ENCODE measurements at places on chromosomes 11 and 22. TPM values are rescaled to one million over a fixed set of nuclear protein-coding genes. Genes with fewer than 3 reads are reported as not detected.

- no peak for DNase-seq
Observed at GRCh38 chr11:128962896-128963295, 20.2 kb upstream of the TP53AIP1 start.

GRCh38 chr11:13355191-13355590 lies 77.6 kb downstream of the BMAL1 start:
- no peak for DNase-seq

The EHF gene
- total RNA-seq = not detected

GRCh38 chr11:6505577-6506240 lies 8.6 kb downstream of the DNHD1 start:
- no peak for DNase-seq

The HORMAD2 gene
- total RNA-seq = not detected

GRCh38 chr11:132564091-132564885 lies 968.0 kb downstream of the OPCML start:
- DNase-seq = no peak

The CTSW gene
- 41.5 TPM for total RNA-seq

The GRAMD1B gene
- total RNA-seq = 20.6 TPM

DNA sequence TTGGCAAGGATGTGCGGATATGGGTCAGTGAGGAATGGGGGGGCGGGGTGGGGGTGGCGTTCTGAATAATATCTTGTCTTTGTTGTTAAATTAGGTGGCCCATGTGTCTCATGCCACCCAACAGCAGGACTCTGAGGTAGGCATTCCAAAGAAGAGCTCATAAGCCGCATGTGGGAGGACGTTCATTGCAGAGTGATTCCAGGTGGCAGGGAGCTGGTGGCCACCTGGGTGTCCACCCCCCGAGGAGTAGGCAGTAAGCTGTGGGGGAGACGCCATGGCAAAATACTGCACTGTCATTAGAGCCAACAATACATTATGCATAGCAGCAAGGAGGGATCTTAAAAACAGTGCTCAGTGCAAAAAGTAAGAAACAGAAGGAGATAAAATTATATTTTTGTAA lies 14.3 kb upstream of the CAPN5 start:
- no peak for DNase-seq

DNA sequence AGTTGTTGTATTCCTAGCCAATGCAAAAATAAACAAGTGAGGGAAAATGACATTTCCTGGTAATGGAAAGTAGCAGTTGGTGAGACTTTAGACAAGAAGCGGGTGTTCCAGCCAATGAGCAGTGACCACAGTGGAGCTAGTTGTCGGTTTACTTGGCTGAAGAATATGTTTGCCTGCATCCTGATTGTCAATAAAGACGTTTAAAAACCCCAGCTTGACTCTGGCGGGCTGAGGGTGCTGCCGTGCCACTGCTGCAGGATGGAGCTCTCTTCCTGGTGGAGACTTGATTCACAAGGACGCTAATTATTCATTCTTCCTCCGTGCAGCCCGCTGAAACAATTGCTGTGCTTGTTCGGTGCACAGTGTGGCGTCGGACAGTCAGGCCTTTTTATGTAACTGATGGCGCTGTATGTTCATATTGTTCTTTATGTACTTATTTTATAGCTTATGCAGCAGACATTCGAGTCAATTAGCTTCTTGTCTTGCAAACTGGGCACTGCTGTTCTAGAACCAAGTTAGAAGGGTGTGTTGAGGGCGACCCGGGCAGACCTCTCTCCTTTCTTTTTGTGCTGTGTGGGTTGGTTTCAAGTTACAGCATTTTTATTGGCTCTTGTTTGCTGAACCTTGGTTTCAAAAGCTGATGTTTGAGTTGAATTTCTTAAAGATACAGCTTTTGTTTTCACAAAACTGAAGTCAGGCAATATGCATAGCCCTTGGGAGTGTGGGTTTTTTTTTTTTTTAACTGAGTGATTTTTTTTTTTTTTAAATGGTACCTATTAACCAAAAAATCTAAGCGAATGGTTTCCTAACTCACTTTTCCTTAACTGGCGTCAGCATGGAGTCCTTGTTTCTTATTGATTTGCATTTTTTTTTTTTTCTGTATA lies 153.9 kb downstream of the TEAD1 start:
- no peak for DNase-seq

DNA sequence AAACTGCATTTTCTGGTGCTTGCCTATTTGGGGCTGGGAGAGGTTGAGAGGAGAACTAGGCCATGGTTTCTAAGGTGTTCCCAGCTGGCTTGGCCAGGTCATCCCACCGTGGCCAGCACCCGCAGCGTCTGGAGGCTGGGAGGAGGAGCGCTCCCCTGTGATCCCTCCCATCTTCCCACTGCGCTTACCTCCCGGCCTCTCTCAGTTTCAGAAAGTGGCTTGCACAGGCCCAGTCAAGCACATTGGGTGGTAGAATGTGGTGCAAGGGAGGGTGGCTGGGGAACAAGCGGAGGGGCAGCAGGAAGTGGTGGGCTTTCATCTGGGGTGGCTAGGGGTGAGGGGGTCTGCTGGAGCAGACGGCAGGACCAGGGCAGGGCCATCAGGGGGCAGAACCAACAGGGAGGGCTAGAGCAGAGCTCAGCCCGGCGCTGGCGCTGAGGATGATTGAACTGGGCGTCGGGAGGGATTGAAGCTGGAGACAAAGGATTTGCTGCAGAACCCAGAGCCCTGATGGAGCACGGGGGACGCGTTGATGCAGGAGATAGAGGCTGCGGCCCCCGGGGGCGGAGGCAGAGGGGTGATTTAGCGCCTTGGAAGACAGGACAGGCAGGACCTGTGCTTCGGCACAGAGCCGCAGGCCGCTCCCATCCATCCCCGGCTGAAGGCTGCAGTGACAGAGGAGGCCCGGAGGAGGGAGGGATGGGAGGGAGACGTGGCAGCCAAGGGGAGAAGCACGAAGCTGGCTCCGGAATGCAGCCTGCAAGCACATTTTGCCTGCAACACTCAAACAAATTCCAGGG lies 76.0 kb downstream of the TRIM29 start:
- DNase-seq = no peak

- peak; percentile 20 for DNase-seq
Observed at GRCh38 chr11:75689863-75690609, 21.2 kb upstream of the MAP6 start.

The TBX10 gene
- not detected for total RNA-seq

DNA sequence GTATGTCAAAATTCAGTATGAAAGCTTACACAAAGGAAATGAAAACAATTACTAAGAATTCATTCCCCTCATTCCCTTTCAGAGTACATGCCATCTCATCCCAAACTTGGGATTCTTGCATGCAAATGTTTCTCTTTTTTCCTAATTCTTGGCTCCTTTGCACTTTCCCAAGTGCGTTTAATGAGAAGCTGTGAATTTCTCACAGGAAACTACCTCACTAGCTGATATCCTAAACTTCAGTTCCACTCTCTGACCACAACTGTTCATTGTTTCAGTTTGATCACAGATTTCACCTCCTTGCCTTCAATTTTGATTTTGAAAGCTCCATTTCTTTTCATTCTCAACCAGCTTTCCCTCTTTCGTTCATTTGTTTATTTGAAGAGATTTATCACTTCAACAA lies 5.9 kb upstream of the ARL14EP start:
- no peak for DNase-seq

DNA sequence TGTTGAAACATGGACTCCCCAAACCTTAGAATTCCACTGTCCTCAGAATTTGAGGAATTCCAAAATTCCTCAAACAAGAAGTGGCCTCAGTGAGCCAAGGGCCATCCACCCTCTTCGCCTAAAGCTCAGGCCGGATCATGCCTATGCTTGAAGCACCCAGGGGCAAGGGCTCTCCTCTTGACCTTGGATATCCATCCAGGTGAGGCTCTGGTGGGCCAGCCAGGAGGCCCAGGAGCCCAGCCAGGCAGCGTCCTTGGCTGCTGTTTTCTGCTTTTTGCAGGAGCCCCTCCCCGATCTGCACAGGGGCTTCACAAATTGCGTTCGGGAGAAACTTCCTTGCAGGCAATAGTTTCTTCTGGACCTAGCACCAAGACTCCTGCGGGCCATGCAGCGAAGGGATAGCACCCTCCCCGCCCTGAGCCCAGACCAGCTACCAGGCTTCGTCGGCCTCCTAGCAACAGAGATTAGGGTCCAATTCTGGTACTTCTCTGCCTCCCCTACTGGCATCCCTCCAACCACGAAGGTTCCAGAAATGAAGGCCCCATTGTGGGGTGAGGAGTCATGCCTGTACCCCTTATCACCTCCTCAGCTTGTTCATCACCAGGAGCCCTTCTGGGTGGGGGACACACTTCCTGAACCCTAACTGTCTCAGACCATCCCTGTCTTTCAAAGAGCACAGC lies 2.0 kb downstream of the PHLDA2 start:
- DNase-seq = no peak
